ENCODE measurements at places on chromosomes 5 and 9.

DNA sequence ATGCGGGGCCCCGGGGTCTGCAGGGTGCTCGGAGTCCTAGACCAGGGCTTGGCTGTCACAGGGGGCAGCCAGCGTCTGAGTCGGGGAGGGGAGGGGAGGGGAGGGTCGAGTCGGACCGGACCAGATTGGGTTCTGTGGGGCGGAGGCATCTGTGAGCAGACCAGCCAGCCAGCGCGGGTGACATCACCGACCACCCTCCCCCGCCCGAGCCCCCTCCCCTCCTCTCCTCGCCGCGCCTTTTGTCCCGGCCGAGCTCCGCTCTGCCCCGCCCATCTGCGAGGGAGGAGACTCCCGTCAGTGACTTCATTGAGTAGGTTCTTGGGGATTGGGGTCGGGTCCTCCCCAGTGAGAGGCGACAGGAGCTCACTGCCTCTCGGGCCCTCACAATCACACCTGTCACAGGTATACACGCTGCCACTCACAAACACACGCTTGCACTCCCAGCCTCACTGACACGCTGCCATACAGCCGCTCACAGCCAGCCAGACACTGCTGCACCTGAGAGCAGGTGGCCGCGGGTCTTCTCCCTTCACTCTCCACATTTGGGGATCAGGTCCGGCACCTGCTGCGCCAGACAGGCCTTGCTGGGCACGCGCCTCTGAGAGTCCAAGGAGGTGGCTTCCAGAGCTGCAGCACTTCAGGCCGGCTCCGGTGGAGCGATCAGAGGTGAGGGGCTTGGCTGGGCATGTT lies 546 bp downstream of the DNAJB5 start:
- no peaks in the 10 kb centered on the region for H3K36me3 ChIP-seq
- peak overlapping the region; percentile 57 for H3K4me3 ChIP-seq
- H3K27me3 ChIP-seq = no peaks in the 10 kb centered on the region
- DNase-seq = no peak
- H3K4me1 ChIP-seq = peaks cover 10% of the 10 kb centered on the region

- no peak overlapping the region for H3K27ac ChIP-seq
- H3K4me3 ChIP-seq = no peak overlapping the region
- no peaks in the 10 kb centered on the region for H3K27me3 ChIP-seq
- no peak for DNase-seq
- no peaks in the 10 kb centered on the region for H3K4me1 ChIP-seq
Measured at GRCh38 chr9:37430841-37431597, 8.5 kb downstream of the GRHPR start.

DNA sequence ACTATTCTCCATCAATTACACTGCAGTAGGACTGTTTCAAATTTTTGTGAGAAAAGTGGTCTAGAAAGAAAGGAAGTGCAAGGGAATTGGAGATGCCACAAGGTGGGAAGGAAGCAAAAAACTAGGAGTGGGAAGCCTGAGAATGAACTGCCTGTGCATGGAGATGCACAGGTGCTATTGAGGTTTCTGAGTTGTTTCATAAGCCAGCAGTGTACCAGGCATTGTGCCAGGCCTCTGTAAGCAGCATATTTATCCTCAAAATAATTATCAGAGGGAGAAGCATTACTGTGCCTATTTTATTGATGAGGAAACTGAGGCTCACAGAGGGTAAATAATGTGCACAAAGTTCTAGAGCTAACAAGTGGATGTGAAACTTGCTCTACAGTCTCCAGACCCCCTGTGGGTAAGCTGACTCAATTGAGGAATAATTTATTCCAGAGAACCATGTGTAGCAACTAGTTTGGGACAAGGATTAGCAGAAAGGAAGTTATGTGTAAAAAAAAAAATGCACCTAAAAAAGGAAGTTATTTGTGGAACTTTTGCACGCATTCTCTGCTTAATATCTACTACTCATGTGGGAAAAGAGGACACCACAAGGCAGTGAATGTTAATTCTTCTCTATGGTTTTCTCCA lies 96.7 kb downstream of the SNCAIP start:
- H3K4me3 ChIP-seq = no peak overlapping the region
- H3K4me1 ChIP-seq = no peaks in the 10 kb centered on the region
- DNase-seq = no peak
- H3K27ac ChIP-seq = no peak overlapping the region
- no peaks in the 10 kb centered on the region for H3K36me3 ChIP-seq
- peaks cover 3% of the 10 kb centered on the region for H3K27me3 ChIP-seq

GRCh38 chr5:174571662-174572397 lies 152.6 kb upstream of the MSX2 start:
- H3K4me3 ChIP-seq = no peak overlapping the region
- H3K27ac ChIP-seq = no peak overlapping the region
- DNase-seq = peak; percentile 37
- H3K4me1 ChIP-seq = no peaks in the 10 kb centered on the region
- H3K36me3 ChIP-seq = no peaks in the 10 kb centered on the region

GRCh38 chr9:1429297-1429696 lies 379.1 kb downstream of the DMRT2 start:
- no peak overlapping the region for H3K27ac ChIP-seq
- no peak for DNase-seq
- H3K27me3 ChIP-seq = peaks cover 12% of the 10 kb centered on the region

DNA sequence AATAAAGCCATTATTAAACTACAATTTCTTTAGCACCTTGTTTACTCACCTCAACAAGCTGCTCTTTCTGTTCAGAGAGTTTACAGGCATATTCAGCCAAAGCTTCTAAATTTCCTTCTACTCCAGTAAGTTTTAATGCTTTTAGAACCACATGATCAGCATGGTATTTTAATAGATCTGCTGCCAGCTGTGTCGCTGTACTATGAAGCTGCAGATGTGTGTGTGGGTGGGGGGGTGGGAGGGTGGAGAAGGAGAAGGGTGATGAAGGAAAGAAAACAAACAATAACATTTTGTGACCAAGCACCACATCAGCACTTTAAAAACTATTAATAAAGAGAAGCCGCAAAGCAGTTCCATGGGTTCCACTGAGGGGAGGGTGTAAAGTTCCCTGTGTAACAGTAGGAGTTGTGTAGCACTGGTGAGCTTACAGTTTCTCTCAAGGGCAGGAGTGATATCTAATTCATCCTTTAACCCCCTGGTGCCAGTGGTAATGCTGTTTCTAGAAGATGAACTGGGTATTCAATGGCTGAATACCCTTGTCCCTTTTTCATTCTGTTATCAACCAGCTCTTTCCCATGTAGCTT lies 38.5 kb downstream of the ABITRAM start:
- no peaks in the 10 kb centered on the region for H3K4me1 ChIP-seq
- DNase-seq = no peak

All from PC-9 (cell line).